Stimulated activated naive CD4-positive, alpha-beta T cell treated with Interleukin-2 at 50 U/mL for 16 hours (primary cell): ENCODE measurements at places on chromosomes 7 and 10.

DNA sequence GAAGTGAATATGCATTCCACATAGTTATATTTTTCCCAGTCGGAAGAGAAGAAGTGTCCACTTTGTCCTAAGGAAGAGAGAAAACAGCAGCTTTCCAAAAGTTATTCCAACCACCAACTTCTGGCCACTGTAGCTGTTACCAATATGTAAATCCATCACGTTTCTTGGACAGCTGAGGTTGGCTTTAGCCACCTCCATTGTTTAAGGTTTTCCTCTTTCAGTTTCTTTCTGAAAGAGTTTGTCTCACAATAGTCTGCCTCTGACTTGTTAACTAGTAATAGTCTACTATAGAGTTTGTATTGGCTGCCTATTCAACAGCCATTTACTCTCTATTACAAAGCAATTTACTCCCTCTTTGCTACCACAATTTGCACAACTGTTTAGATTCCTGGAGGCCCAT, 457.6 kb upstream of the LRRN3 start:
- DNase-seq = no peak

DNA sequence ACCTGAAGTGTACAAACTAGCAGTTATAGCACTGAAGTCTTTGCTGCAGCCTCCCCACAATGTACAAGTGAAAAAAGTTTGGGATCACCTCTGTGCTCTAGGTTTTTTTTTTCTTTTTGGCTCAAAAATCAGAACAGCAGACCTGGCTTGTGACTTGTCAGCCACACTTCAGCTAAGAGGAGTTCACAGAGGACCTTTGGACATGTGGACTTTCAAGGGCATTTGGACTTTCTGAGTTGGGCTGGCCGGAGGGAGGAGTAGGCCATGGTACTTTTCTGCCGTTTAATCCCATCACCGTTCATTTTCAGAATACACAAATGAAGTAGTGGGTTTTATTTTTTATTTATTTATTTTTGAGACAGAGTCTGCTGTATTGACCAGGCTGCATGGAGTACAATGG, 21.9 kb upstream of the ACSL5 start:
- DNase-seq = no peak

- DNase-seq = no peak
Observed at GRCh38 chr10:126331101-126331500, 57.2 kb downstream of the ADAM12 start.

DNA sequence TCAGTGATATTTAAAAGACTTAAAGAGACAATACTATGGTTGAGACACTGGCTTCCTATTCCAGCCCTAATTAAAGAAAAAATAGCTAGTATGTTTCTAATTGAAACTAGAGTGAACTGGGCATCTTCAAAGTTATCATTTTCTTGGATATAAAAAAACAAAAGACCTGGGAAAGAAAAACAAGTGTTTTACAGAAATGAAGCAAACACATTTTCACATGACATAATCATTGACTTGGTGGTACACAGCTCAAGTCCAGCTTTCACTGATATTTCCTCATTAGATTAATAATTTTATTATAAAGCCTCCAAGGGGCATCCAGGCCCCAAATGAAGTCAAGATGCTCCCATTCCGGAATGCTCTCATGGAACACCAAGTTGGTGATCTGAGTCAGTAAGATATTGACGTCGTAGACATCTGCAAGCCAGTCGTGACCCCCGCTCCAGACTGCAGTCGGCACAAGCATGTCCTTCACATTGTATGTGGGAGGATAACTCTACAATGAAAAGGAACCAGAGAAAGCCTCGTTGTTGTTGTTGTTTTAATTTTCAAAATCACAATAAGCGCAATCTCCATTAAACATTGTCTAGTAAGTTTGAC, 7.5 kb upstream of the CH25H start:
- DNase-seq = no peak
